ENCODE measurements at places on chromosomes 5 and 9.

GRCh38 chr5:138936225-138936967 lies 61.3 kb upstream of the LRRTM2 start:
- DNase-seq, result no peak

- DNase-seq, result peak; percentile 73
These were observed 787 bp upstream of the ANKHD1 start for GRCh38 chr5:140400730-140401361.

DNA sequence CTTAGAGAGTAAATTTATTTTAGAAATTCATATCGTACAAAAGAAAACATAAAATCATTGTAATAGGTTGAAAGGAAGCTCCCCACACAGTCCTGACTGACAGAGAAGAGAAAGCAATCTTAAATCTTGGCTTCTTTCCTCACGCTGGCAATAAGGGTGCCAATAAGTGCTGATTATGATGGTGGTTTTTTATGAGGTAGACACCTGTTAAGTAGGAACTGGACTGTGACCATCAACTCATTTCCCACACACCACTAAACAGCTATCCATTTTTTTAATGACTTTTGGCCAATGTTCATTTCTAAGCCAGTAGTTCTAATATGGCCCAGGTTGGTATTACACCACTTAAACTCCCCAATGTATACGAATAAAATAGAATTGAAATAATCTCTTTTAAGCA lies 893.5 kb upstream of the NUDT12 start:
- no peak for DNase-seq

DNA sequence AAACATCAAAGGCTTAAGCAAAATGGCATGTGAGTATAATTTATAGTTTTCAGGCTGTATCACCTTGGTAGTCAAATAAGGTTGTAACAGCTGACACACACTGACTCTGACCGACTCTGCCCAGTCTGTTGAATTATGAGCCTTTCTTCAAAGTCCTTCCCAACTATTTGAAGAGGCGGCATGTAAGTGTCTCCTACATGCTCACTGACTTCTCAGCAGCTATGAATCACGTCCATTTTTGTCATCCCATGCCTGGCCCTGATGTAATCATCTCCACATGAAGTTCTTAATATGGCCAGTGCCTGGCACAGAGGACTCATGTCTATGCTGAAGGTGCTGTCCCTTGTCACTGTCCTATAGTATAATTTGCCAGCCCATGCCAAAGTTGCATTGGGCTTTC lies 5.1 kb upstream of the PTBP3 start:
- no peak for DNase-seq

GRCh38 chr5:100731768-100732167 lies 171.3 kb downstream of the ST8SIA4 start:
- DNase-seq, result peak; percentile 9

- DNase-seq, result no peak
These were observed 231.7 kb downstream of the ARHGAP26 start for GRCh38 chr5:143001764-143002351.

- DNase-seq, result no peak
These were observed 144.0 kb upstream of the ZNF462 start for GRCh38 chr9:106718936-106719335.

DNA sequence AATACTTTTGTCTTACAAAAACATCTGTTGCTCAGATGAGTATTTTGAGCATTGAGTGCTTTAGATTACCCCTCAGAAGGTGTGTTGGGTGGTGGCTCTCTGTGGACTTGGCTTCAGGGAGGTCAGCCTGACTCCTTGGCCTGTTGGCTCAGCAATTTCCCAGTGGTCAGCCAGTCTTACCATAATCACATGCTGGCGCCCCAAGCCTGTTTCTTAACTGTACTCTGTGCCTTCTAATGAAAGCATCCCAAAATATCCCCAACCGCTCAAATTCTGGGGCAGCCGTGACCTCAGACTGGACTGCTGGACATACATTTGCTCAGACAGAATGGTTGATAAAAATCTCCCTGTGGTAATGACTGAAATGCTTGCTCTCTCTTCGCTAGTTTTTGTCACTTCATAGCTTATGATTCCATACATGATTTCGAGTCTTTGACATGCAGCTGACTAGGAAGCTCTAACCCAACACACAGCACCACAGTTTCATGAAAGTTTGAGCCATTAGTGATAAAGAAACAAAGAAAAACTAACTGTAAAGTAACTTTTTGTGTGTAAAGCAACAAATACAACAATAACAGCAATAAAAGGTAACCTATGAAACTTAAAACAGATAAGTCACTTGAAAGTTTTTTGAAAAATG lies 562.2 kb upstream of the MEF2C start:
- DNase-seq, result no peak

DNA sequence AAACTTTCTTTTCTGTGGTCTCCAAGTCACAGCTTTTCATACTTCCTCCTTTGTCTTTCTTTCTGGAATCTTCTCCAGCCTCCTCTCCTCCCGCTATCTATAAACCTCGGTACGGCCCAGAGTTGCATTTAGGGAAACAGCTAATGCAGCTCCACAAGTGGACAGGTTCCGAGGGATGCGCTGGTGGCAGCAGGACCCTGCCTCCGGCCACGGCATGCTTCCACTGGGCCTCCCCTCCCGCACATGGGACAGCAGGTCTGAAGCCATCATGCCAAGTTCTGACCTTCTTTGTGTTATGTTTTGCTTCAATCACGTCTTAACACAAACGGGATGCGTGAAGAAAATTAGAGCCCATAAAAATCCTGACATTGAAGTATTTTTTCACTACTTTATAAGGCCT lies 136.9 kb downstream of the IRX2 start:
- DNase-seq, result no peak

- no peak for DNase-seq
These were observed 273.2 kb upstream of the TARS1 start for GRCh38 chr5:33167541-33167940.

- DNase-seq, result no peak
These were observed 928.3 kb downstream of the NR2F1-AS1 start for GRCh38 chr5:92652756-92653155.

DNA sequence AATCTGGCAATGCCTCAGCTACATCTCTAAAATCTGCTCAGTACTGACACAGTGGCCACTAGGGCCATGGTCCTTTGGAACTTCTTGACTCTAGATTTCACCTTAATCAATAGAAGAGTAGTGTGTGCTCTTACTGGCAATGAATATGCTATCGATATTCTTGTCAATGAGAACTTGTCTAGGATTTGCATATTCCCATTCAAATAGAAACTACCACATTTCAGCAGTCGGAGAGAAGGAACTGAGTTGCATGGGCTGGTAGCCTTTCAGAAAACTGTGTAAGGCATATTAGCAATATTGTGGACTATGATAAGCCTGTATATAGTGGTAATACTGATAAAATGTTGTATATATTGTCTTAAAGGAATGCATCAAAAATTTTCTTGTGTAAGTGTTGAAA lies 45.3 kb upstream of the NAA35 start:
- DNase-seq, result no peak

- no peak for DNase-seq
These were observed 41.4 kb downstream of the CDC42SE2 start for GRCh38 chr5:131305138-131305689.

DNA sequence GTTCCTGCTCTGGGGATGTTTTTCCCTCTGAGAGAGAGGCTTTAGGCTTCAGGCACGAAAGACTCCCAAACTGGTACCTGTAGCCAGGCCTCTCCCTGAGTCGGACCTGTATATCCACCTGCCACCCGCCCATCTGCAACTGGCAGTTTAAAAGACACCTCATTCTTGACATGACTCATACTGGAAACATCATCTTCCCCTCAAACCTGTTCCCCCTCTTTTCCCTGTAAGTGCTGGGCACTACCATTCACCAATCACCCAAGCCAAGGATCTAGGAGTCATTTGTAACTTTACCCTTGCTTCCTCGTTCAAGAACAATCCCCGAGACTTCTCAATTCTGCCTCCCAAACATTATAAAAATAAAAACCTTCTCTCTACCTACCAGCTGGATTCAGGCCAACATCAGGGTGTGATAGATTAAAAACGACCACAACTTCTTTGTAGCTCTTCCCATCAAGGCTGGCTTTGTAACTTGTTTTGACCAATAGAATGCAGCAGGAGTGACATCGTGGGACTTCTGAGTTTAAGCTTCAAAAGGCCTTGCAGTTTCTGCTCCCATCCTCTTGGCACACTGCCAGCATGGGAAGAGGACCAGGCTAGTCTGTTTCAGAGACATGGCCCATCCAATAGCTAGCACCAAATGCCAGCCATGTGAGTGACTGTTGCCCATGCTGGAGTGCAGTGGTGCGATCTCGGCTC lies 1.8 kb upstream of the WDR31 start:
- DNase-seq, result no peak

GRCh38 chr5:118953652-118954005 lies 34.7 kb downstream of the DTWD2 start:
- no peak for DNase-seq

DNA sequence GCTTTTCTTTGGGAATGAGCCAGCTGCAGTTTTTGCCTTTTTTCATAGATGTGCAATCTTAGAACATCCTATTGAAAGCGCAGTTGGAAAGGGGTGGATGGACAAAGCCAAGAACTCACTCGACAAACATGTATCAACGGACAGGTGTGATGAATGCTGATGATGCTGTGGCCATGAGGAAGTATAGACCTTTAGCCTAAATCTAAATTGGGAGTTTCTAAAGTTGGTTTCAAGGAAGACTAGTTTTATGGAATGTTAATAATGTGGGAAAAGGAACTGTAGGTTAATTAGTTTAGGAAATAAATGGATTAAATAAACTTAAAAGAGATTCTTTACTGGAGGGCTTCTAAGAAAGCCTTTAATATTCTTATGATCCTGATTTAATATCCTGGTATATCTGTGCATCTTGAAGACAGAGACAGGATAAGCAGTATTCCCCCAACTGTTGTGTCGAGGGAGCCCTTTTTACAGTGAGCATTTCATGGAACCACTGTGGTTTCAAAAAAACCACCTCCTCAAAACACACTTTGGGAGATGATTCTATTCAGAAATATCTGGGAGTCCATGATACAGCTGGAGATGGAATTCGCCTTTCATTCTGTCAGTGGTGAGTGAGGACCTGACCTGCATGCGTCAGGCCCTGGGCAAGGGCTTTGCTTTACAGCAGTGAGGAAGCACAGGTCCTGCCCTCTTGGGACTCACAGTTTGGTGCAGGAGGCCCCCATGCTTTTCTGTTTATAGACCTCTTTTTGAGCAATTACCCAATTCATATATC lies 82.6 kb downstream of the AOPEP start:
- no peak for DNase-seq

- no peak for DNase-seq
These were observed 7.5 kb downstream of the SMU1 start for GRCh38 chr9:33068991-33069390.

DNA sequence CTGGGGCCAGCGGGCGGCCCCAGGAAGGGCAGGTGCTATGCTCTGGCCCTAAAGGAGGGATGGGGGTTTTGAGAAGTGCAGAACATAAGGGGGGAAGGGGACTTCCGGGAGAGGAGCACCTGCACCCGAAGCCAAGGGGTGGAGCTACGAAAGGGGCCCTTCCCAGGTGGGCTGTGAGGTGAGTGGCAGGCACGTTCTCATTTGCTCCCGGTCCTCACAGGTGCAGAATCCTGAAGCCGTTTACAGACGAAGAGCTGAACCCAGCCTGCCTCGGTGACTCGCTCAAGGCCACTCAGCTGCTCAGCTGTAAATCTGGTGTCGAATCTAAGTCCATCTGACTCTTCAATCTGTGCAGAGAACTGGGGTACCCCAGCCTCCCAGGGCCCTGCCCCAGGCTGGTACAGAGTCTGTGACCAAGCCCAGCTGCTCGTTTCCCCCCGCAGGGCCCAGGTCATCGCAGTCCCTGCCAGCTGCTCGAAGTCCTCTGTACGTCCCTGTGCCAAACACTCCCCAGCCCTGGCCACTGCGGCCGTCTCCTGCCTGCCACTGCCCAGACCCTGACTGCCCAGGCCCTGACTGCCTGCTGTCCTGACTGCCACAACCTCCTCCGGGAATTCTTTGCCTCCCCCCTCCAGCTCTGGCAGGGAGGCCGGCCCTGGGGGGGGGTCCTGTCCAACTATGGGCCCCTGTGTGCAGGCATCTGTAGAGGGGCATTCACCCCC lies 53.8 kb upstream of the RXRA start:
- no peak for DNase-seq

GRCh38 chr9:535356-535755 lies 306.1 kb upstream of the DMRT1 start:
- DNase-seq, result no peak

- DNase-seq, result no peak
These were observed 40.0 kb downstream of the EXOC3 start for GRCh38 chr5:483011-483410.

DNA sequence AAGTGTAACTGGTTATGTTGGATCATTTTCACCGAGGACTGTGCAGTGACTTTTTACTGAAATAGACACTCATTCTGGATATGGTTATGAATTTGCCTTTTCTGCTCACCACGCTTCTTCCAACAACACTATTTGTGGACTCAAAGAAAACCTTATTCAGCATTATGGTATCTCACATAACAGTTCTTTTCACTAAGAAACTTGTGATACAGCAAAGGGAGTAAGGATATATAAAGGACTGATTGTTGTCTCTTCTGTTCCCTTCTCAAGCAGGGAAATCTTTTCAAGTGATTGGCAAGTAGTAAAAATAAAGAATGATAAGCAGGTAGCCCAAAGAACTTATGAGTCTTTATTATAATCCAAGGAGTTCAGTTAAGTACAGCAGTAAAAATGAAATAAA lies 131.5 kb upstream of the SV2C start:
- no peak for DNase-seq

DNA sequence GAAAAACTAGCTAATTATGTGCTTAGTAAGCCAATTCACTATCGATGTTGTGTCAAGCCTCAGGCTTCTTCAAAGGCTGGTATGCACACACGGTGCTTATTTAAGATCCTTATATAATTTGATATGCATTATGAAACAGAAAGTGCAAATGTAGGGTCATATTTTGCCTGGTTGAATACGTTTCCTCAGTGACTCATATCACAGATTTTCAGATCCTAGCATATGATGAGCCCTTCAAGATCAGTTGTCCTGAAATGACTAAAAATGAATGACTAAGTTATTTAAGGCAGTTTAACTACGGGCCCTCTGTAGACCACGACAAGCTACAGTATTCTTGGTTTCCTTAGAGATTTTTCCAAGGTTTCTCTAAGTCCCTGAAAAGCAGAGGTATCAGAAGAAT lies 778.3 kb downstream of the PRELID2 start:
- peak; percentile 23 for DNase-seq

- DNase-seq, result no peak
These were observed 96.4 kb upstream of the SPRY4 start for GRCh38 chr5:142421228-142421617.

- DNase-seq, result no peak
These were observed 15.3 kb downstream of the GPR21 start for GRCh38 chr9:123048748-123049147.

Measured in GM18507 (cell line).